Immature natural killer cell (primary cell): ENCODE measurements at places on chromosomes 13 and 19. TPM values are rescaled to one million over a fixed set of nuclear protein-coding genes. Genes with fewer than 3 reads are reported as not detected.
A peak's percentile ranks its signal among the peaks of the same experiment; 100 is the strongest.

The RASIP1 gene
- not detected for polyA plus RNA-seq

The ZNF554 gene
- 0.87 TPM for polyA plus RNA-seq

The OR7C1 gene
- polyA plus RNA-seq: not detected

DNA sequence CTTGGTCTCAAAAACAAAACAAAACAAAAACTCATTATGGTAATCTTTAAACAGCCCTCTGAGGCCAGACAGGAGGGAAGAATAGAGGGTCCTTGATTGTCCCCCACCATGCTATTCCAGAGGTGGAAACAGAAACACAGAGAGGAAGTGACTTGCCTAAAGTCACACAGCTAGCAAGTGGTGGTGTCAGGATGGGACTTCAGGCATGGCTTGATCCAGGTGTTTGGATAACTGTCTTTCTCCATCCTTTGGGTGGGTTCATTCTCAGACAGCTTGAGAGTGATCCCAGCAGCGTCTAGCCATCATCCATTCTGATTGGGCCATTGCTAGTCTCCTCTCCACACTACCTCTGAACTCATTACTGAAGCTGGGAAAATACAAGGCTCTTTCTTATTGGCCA is 12.5 kb downstream of the COLGALT1 start:
- peaks cover 4% of the 10 kb centered on the region for H3K36me3 ChIP-seq
- H3K27ac ChIP-seq: no peak overlapping the region
- no peak overlapping the region for H3K4me3 ChIP-seq
- peaks cover 2% of the 10 kb centered on the region for H3K27me3 ChIP-seq
- no peak for DNase-seq
- no peaks in the 10 kb centered on the region for H3K4me1 ChIP-seq

DNA sequence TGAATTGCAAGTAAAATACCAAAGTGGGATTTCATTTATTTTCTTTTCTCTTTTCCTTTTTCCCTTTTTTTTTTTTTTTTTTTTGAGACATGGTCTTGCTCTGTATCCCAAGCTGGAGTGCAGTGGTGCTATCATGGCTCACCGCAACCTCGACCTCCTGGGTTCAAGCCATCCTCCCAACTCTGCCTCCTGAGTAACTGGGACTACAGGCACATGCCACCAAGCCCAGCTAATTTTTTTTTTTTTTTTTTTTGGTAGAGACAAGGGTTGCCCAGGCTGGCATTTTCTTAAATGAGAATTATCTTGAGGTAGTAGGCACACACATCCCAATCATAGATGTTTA is 68.5 kb upstream of the GPR183 start:
- H3K4me3 ChIP-seq: peak overlapping the region; percentile 49
- DNase-seq: no peak
- peaks cover 61% of the 10 kb centered on the region for H3K4me1 ChIP-seq
- peak overlapping the region; percentile 90 for H3K27ac ChIP-seq
- peaks cover 58% of the 10 kb centered on the region for H3K36me3 ChIP-seq

- no peaks in the 10 kb centered on the region for H3K36me3 ChIP-seq
- no peak overlapping the region for H3K4me3 ChIP-seq
- no peaks in the 10 kb centered on the region for H3K4me1 ChIP-seq
- no peak overlapping the region for H3K27ac ChIP-seq
- DNase-seq: no peak
Observed at GRCh38 chr19:31141301-31141700, 207.9 kb downstream of the TSHZ3 start.

DNA sequence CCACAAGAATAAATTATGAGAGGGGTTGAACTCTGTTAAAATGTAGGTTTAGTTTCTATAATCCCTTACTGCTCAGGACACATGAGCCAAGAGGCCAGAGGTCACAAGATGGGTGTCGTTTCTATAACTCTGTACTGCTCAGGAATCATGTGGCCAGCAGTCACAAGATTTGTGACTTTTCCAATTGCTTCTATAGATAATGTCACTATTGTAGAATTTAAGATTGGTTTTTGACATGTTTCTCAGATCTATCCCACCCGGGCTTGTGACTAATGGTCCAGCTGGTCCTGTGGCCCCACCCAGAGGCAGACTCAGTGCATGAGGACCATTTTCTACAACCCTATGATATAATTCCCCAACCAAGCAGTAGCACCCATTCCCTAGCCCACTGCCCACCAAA is 662.0 kb upstream of the KLF12 start:
- H3K27ac ChIP-seq: no peak overlapping the region
- H3K36me3 ChIP-seq: no peaks in the 10 kb centered on the region
- no peak for DNase-seq
- H3K4me3 ChIP-seq: no peak overlapping the region
- peaks cover 6% of the 10 kb centered on the region for H3K27me3 ChIP-seq
- H3K4me1 ChIP-seq: no peaks in the 10 kb centered on the region

DNA sequence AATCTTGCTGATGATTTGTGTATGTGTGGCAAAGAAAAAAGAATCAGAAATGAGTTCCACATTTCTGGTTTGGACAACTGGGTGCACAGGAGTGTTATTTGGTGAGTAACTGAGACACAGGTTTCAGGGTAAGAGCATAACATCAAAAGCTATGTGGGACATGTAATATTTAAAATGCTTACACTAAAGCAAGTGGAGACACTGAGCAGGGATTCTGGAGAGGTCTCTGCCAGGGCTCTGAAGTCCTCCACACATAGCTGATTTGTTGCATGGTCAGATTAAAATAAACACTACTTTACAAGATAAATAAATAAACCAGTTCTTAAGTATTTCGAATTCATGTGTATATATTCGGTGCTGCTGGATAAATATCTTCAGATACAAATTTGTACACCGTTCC is 16.3 kb upstream of the PEG3 start:
- H3K4me1 ChIP-seq: no peaks in the 10 kb centered on the region
- no peaks in the 10 kb centered on the region for H3K27me3 ChIP-seq
- DNase-seq: no peak
- no peak overlapping the region for H3K27ac ChIP-seq
- H3K36me3 ChIP-seq: no peaks in the 10 kb centered on the region

- no peak overlapping the region for H3K27ac ChIP-seq
- no peak for DNase-seq
- peaks cover 12% of the 10 kb centered on the region for H3K27me3 ChIP-seq
- H3K4me1 ChIP-seq: peaks cover 21% of the 10 kb centered on the region
Observed at GRCh38 chr13:49933511-49933910, 2.6 kb downstream of the SPRYD7 start.

GRCh38 chr13:98050041-98050466 is 92.8 kb upstream of the FARP1 start:
- no peak for DNase-seq
- no peaks in the 10 kb centered on the region for H3K4me1 ChIP-seq
- H3K27ac ChIP-seq: no peak overlapping the region
- no peak overlapping the region for H3K4me3 ChIP-seq
- H3K36me3 ChIP-seq: no peaks in the 10 kb centered on the region
- H3K27me3 ChIP-seq: no peaks in the 10 kb centered on the region

DNA sequence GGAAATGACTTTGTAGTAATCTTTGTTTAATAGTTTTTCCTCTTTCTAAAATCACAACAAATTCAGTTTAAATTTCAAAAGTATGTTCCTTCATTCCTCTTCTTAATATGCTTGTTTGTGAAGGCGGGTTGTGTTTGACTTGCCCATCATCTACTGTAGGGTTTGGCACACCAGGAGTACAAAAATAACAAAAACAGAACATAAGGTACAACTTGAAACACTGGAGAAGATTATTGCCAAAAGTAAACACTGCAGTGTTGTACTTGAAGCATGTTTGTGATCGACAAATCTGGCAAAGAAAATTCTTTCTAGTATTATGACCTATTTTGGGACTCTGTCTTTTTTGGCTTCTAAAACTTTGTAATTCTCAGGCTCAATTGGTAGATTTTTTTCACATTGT is 518.6 kb downstream of the SLITRK5 start:
- no peak overlapping the region for H3K4me3 ChIP-seq
- H3K4me1 ChIP-seq: peaks cover 4% of the 10 kb centered on the region
- no peak overlapping the region for H3K27ac ChIP-seq
- H3K36me3 ChIP-seq: no peaks in the 10 kb centered on the region
- no peak for DNase-seq

GRCh38 chr13:78596399-78596735 is 7.0 kb downstream of the POU4F1 start:
- DNase-seq: no peak
- no peak overlapping the region for H3K4me3 ChIP-seq
- peaks cover 7% of the 10 kb centered on the region for H3K4me1 ChIP-seq
- no peak overlapping the region for H3K27ac ChIP-seq
- peaks cover 60% of the 10 kb centered on the region for H3K27me3 ChIP-seq

DNA sequence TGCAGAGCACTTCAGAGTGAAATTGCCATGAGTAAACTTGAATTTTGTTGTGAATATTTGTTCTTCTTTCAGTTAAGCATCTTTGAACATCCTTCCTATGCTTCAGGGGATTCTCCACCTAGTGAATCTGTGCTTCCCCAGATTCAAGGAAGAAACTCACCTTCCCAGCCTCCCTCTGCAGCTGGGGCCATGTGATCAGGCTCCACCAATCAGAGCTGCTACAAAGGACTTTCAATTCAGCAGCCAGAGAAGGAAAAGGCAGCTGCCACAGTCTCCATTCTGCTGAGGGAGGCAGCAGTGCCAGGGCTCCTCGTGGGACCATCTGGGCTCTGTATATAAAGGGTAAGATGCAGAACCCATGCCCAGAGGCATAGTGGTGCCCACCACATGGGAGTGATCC is 89.7 kb upstream of the SIAH3 start:
- no peak overlapping the region for H3K27ac ChIP-seq
- no peaks in the 10 kb centered on the region for H3K27me3 ChIP-seq
- H3K4me1 ChIP-seq: no peaks in the 10 kb centered on the region
- no peak for DNase-seq

GRCh38 chr19:41426952-41427646 is at the start of gene B3GNT8:
TSS of gene B3GNT8 (minus strand) at chr19:41427374. CDS start at chr19:41426778, 596 bp downstream.
- H3K4me3 ChIP-seq: peak within 1 kb of the TSS; percentile 94
- H3K27ac ChIP-seq: peak within 1 kb of the TSS; percentile 80
- H3K27me3 ChIP-seq: peaks cover 5% of the 10 kb centered on the region
- H3K4me1 ChIP-seq: peaks cover 37% of the 10 kb centered on the region
- peaks cover 3% of the 10 kb centered on the region for H3K36me3 ChIP-seq

GRCh38 chr13:44493213-44493812 is 82.8 kb downstream of the TSC22D1 start:
- H3K27ac ChIP-seq: no peak overlapping the region
- no peaks in the 10 kb centered on the region for H3K27me3 ChIP-seq
- H3K4me1 ChIP-seq: peaks cover 8% of the 10 kb centered on the region
- H3K4me3 ChIP-seq: no peak overlapping the region

DNA sequence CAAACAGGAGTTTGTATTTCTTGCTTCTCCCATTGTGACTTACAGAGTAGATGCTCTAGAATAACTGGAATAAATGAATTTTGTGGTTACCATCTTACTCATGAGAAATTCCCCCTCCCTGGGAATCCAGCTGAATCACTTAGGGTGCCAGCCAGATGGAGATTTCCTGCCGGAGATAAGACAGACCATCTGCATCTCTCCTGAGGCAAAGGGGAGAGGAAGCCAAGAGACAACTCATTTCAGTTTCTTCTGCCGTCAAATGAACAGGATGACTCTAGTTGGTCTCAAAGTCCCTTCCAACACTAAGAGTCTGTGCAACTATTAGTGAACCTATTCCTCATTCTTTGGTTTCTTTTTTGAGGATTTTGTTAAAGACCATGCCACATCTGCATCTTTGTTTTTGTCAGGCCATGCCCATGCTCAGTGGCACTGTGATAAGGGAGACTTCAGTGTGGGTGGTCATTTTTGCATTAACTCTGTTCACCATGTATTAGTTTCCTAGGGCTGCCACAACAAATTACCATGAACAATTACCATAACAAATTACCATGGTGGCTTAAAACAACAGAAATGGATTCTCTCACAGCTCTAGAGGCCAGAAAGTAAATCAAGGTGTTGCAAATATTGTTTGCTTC is 112.8 kb downstream of the NDFIP2 start:
- DNase-seq: no peak
- H3K4me1 ChIP-seq: no peaks in the 10 kb centered on the region
- no peak overlapping the region for H3K27ac ChIP-seq
- H3K4me3 ChIP-seq: no peak overlapping the region
- H3K36me3 ChIP-seq: no peaks in the 10 kb centered on the region

DNA sequence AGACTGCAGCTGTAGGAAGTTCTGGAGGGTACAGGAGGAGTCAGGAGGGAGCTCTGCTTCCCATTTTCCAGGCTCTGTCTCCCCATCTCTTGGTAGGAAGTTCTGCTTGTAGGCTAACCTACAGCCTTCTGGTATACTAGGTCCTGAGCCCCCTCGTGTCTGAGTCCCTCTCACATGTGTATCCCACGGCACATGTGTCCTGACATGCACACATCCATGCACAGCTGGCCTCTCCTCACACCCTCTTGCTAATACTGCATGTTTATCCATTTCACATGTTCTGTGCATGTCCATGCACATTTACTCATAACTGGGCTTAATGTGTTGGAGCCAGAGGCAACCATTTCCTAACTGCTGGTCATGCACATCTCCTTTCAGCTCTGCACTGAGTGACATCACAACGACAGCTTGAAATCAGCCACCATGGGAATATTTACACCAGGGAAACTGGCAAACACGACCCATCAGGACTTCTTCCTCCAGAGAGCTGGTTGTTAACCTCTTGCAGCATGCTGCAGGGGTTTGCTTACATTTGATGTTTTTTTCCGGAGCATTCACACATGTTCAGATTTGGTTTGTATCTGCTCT is 3.0 kb downstream of the CD209 start:
- H3K4me3 ChIP-seq: no peak overlapping the region
- no peak for DNase-seq
- no peaks in the 10 kb centered on the region for H3K36me3 ChIP-seq
- H3K4me1 ChIP-seq: no peaks in the 10 kb centered on the region
- H3K27me3 ChIP-seq: peaks cover 10% of the 10 kb centered on the region

- H3K4me3 ChIP-seq: peak overlapping the region; percentile 83
- DNase-seq: peak; percentile 54
- no peaks in the 10 kb centered on the region for H3K36me3 ChIP-seq
Observed at GRCh38 chr19:47609906-47610894, 1.3 kb downstream of the BICRA start.
